Upper lobe of left lung (tissue), 6 donors: ENCODE measurements at places on chromosomes 1 and 21. TPM values are rescaled to one million over a fixed set of nuclear protein-coding genes. Genes with fewer than 3 reads are reported as not detected.

DNA sequence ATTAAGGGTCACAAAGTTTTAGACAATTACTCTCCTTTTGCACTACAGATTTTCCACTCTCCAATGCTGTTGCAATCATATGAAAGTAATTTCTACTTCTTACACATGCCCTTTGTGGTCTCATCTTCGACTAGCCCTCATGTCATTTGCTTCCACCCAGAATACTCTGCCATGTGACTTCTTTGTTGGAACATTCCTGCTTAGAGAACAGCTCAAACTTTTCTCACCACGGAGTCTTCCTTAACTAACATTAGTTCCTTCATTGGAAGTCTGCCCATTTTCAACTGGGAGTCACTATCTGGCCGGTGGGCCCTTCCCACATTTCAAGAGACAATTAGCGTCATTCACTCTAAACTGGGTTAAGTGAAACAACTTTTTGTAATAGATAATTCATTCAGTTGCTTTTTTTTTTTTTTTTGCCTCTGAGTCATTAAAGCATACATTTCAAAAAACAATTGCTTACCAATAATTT lies 142.6 kb upstream of the PALMD start:
- no peak for DNase-seq
- no peak overlapping the region for H3K27ac ChIP-seq
- H3K4me3 ChIP-seq: no peak overlapping the region
- H3K27me3 ChIP-seq: no peaks in the 10 kb centered on the region

Gene B4GALT3
- total RNA-seq: 19.9 TPM

DNA sequence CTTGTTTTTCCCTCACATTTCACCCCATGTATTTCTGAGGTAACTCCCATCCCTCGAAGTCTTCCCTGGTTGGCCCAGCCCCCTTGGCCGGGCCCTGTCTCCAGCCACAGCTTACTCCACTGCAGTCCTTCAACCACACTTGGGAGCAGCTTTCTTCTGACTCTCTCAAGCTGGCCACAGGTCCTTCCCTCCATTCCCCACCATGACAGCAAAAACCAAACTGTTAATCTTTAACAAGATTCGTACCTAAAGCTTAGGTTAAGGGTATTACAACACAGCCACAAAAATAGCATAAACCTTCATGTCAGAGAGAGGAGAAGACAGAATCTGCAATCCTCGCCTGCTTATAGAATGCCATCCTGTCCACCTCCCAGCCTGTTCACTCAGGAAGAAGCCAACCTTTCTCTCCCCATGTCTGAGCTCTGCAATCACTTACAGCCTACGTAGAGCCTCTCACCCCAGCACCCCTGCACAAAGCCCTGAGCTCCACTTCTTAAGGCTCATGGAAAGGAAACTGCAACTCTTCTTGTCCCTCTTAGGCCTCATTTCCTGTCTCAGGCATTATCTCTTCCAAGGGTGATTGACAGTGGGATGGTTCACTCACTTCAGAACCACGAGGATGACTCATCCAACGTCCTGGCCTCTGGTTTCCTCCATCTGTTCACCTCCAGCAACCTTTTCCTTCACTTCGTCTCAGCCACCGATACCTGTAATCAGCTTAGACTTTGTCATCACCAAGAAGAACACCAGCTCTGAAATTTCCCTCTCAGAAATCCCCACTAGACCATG lies 72.8 kb downstream of the CD2 start:
- H3K27me3 ChIP-seq: no peaks in the 10 kb centered on the region
- H3K27ac ChIP-seq: no peak overlapping the region
- H3K4me3 ChIP-seq: no peak overlapping the region

DNA sequence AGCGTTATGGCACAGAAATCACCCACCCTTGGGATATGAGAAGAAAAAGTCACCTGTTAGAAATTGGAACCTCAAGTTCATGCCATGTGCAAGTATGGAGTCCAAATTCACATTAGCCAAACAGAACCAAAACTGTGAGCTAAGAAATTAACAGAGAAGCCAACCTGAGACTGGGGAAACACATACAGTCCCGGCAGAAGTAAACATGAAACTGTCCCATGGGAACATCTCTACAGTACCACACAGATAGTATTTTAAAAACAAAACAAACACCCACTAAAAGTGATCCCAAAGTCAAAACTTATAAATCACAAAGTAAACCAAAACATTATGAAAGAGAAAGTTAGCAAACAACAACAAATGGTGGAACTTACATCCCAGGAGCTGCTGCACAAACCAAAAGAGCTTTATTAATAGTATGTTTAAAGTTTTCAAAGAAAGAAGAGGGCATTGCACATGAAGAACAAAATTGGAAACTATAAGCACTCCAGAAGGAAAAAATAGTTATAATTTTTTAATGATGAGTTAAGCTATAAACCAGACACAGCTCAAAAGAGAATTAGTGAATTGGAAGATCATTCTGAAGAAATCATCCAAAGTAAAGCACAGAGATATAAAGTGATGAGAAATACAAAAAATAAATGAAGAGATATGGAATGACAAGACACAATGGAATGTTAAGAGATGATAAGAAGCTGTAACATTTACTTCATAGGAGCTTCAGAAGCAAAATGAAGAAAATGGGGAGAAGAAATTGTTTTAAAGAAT lies 83.5 kb upstream of the COA6 start:
- H3K36me3 ChIP-seq: no peaks in the 10 kb centered on the region
- H3K4me3 ChIP-seq: no peak overlapping the region
- H3K4me1 ChIP-seq: no peaks in the 10 kb centered on the region
- H3K27me3 ChIP-seq: no peaks in the 10 kb centered on the region
- H3K27ac ChIP-seq: no peak overlapping the region

DNA sequence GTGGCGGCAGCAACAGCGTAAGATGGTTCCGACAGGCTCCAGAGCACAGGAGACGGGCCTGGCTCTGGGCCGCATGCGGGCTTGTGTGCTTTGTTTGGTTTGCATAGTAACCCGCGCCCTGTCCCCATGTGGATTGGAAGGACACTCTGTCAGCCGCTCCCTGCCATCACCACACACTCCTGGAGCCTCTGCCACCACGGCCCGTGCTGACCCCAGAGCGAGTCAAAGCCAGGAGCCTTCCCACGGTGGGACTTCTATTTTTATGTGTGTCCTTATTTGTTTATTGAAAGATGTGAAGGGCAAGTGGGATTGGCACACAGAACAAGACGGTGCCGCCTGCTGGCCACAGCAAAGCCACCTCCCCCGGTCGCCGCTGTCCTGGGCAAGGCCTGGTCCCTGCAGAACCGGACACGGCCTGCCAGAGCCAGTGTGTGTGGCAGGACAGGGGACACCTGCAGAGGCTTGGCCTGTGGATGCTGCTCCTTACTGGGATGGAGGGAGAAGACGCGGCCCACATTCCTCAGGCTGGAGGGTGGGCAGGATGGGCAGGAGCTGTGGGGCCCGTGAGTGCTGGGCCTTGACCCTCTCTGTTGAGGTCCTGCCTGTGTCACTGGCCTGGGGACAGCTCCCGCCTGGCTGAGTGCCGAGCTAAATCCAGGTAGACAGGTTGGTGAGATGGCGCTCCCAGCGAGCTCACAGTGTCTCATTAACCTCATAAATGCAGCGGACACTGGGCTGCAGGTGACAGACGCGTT lies 64.4 kb downstream of the AGPAT3 start:
- no peaks in the 10 kb centered on the region for H3K4me1 ChIP-seq
- H3K36me3 ChIP-seq: peaks cover 38% of the 10 kb centered on the region
- H3K27ac ChIP-seq: no peak overlapping the region
- H3K4me3 ChIP-seq: no peak overlapping the region
- no peak for DNase-seq
- no peaks in the 10 kb centered on the region for H3K27me3 ChIP-seq

- no peaks in the 10 kb centered on the region for H3K27me3 ChIP-seq
- DNase-seq: no peak
- no peak overlapping the region for H3K27ac ChIP-seq
- H3K36me3 ChIP-seq: peaks cover 64% of the 10 kb centered on the region
These were observed 18.2 kb downstream of the TMEM201 start for GRCh38 chr1:9606948-9607347.

GRCh38 chr1:154474802-154475201 lies 27.2 kb upstream of the TDRD10 start:
- H3K4me1 ChIP-seq: peaks cover 13% of the 10 kb centered on the region
- H3K27ac ChIP-seq: peak overlapping the region; percentile 42
- no peaks in the 10 kb centered on the region for H3K36me3 ChIP-seq
- H3K27me3 ChIP-seq: no peaks in the 10 kb centered on the region
- no peak overlapping the region for H3K4me3 ChIP-seq
- no peak for DNase-seq

DNA sequence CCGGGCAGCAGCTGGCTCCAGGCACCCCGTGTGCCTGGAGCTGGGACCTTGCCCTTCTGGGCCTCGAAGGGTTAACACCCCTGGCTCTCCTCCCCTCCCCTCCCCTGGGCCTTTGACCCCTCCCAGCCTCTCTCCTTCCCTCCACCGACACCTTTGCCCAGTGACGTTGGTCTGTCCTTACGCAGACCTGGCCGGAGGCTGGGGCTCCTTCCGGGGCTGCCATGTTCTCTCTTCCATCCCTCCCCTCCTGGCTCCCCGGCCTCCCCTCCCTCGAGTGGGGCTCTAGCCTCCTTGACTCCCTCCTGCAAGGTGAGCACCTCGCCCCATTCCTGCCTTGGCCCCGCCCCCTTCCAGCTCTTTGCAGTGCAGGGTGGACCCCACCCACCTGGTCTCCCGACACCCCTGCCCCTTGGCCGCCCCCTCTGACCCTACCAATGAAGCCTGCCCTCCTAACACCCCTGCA lies at the start of gene TMEM82:
Gene TMEM82 (plus strand): TSS at position 161 of the 463 bp plus-strand sequence. CDS start 61 bp downstream, at position 222.
- no peak within 1 kb of the TSS for H3K27ac ChIP-seq
- H3K4me1 ChIP-seq: peaks cover 2% of the 10 kb centered on the region
- no peaks in the 10 kb centered on the region for H3K36me3 ChIP-seq

DNA sequence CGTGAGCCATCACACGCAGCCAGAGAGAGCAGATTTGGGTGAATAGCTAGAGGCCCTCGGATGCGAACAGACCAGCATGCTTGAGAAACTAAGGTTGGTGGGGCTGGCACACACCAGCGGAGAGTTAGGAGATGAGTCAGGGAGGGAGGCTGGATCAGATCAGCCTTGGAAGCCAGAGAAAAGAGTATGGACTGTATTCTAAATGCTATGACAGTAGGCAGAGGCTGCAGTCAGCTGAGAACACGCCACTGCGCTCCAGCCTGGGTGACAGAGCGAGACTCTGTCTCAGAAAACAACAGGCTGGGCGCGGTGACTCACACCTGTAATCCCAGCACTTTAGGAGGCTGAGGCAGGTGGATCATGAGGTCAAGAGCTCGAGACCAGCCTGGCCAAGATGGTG lies 4.0 kb upstream of the PLEKHM2 start:
- no peak for DNase-seq
- no peak overlapping the region for H3K4me3 ChIP-seq
- H3K4me1 ChIP-seq: peaks cover 11% of the 10 kb centered on the region
- H3K36me3 ChIP-seq: no peaks in the 10 kb centered on the region
- H3K27ac ChIP-seq: no peak overlapping the region
- no peaks in the 10 kb centered on the region for H3K27me3 ChIP-seq
